ENCODE measurements at places on chromosomes 13 and 19.

DNA sequence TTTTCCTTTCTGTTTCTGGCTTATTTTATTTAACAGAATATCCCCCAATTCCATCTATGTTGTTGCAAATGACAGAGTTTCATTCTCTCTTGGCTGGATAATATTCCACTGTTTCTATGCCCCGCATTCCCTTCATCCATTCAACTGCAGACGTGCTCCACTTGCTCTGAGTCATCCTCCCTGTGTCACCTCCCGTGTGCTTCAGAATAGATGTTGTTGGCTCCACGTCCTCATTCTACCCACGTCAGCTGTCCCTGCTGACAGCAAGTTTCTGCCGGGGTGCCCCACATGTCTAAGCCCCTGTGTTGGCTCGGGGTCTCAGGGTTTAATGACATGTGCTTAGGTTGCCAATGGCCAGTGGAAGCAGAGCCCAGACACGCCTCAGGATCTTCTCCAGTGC is 1041.0 kb downstream of the UQCRFS1 start:
- DNase-seq, result no peak

DNA sequence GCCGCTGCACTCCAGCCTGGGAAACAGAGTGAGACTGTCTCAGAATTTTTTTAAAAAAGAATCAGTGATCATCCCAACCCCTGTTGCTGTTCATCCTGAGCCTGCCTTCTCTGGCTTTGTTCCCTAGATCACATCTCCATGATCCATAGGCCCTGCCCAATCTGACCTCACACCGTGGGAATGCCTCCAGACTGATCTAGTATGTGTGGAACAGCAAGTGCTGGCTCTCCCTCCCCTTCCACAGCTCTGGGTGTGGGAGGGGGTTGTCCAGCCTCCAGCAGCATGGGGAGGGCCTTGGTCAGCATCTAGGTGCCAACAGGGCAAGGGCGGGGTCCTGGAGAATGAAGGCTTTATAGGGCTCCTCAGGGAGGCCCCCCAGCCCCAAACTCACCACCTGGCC is at the start of gene KLK2:
TSS of gene KLK2 (plus strand) at position 384 of the 400 bp plus-strand sequence. CDS start 35 bp downstream, outside the sequence.
- DNase-seq, result no peak

- no peak for DNase-seq
Measured at GRCh38 chr13:24693862-24694471, 13.8 kb downstream of the ATP12A start.

DNA sequence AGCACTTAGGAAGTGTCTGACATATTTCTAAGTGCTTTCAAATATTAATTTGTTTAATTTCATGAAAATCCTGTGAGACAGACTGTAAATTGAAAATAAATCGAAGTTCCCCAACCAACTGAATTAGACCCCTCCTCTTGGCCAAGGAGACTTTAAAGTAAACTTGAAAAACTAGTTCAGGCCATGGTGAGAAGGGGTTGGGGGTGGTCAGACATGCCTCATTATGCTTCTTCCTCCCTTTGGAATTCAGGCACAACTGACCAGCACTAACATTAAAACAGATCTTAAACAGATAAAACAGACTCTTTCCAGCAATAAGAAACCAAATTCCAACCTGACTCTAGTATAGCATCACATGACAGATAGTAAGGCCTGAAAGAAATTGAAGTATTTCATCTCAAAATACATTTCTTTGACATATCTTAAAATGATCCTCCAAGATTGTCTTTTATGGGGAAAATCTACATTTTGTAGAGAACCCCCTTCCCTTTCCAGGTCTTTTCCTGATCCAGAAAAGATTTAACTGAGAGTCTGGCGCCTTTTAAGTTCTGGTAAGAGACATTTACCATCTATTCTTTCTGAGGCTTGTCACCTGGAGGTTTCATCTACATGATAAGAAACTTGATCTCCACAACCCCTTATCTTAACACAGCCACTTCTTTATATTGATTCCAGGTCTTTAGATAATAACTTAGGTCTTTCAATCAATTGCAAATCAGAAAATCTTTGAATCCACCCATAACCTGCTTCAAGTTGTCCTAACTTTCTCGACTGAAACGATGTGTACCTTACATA is 336.5 kb downstream of the PCDH20 start:
- DNase-seq, result no peak

GRCh38 chr13:110560601-110561343 is 750 bp downstream of the RAB20 start:
- DNase-seq, result no peak

DNA sequence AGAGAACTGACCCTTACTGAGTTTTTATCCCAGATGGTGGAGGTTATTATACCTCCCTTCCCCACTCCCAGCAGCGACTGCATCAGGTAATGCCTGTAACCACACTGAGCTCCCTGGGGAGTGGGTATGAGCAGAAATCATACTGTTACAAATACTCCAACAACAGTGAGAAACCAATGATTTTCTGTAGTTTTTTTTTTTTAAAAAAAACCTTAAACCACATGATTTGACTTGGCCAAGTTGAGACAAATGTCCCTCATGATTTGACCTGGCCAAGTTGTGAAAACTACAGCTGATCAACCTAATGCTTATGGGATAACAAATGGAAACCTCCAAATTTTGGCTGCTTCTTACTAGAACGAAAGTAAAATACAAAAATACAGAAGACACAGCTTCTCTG is 33.1 kb upstream of the SERP2 start:
- DNase-seq, result peak; percentile 19

- no peak for DNase-seq
Measured at GRCh38 chr13:53411463-53411862, 382.9 kb downstream of the OLFM4 start.

DNA sequence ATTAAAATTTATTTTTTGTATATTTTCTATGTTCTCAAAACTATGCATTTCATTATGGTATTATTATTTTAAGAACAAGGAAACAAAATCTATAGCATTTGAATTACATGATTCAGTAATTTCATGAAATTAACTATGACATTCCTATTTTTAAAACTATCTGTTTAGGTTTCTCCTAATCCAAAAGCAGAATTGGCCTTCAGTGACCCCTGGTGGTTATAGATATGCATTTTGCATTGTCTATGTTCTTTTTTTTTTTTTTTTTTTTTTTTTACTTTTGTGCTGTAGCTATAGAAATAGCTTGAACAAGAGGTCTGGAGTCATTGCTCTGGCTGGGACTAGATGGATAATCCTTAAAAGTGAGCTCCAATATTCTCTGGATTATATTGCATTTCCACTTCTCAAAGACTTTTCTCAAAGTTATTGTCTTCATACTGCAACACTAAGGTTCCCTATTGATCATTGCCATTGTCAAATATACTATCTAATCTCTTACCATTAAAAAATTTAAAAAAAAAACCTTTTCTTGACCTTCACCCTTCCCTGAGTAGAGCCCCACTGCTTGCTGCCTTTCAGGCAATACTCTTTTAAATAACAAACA is 15.9 kb upstream of the DNAJC3 start:
- no peak for DNase-seq

DNA sequence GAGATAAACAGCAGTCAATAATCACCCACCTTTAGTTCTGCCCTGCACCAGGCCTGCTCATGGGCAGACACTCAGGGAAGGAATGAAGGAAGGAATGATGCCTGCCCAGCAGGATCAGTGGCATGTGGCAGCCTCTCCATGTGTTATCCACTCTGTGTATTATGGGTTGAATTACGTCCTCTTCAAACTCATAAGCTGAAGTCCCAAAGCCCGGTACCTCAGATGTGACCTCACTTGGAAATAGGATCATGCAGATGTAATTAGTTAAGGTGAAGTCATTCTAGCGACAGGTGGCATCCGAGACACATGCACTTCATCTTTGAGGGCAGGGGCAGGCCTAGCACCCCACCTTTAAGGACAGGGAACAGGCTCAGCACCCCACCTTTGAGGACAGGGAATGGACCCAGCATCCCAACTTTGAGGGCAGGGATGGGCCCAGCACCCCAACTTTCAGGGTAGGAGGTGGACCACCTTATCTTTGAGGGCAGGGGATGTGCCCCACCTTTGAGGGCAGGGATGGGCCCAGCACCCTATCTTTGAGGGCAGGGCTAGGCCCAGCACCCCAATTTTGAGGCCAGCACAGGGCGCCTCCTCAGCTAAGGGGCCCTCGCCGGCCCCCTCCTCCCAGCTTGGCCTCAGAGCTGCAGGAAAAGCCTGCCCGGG is 127.6 kb downstream of the URI1 start:
- no peak for DNase-seq

DNA sequence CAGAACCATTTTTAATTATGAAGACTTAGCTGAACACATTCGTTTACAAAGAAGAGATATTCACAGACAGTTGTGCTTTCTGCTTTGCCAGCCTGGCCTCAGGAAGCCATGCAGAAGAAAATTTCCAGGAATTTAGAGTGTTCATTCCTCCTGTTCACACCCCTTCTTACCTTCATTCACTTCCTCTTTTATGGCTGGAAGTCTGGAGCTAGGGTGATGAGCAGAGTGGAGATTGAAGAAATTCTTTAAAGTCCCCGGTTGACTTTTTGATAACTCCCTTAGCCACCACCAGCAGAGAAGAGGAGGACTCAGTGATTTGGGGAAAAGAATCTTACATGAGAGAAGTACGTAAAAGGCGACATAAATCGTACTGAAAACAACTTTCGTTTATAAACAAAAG is 263.6 kb upstream of the TSHZ3 start:
- no peak for DNase-seq

DNA sequence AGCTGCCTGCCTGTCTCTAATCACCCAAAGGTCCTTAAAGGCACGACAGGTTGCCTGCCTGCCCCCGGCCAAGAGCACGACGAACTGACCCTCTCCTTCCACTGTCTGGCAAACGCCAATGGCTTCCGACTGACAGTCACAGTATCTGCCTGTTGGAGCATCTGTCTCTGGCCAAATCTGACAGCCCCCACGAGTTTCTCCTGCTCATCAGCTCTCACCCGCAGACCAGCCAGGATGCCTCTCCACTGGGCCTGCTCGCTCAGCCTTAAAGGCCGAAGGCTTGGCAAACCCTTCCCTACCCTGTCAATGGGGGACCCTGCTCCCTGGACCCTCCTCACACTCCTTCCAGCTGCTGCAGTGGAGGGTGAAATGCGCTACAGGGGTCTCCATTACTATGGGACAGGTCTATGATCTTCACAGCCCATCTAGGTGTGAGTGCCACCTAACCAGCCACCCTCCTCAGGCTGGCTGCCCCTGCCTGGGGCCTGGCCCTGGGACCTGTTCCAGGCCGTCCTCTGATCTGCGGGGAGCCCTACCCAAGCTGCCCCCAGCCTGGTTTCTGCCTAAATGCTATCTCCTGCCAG is 932 bp downstream of the FAM83E start:
- DNase-seq, result no peak

GRCh38 chr19:17755977-17756670 is 4.8 kb downstream of the FCHO1 start:
- no peak for DNase-seq

GRCh38 chr19:55418185-55418584 is 10.6 kb upstream of the UBE2S start:
- DNase-seq, result no peak

DNA sequence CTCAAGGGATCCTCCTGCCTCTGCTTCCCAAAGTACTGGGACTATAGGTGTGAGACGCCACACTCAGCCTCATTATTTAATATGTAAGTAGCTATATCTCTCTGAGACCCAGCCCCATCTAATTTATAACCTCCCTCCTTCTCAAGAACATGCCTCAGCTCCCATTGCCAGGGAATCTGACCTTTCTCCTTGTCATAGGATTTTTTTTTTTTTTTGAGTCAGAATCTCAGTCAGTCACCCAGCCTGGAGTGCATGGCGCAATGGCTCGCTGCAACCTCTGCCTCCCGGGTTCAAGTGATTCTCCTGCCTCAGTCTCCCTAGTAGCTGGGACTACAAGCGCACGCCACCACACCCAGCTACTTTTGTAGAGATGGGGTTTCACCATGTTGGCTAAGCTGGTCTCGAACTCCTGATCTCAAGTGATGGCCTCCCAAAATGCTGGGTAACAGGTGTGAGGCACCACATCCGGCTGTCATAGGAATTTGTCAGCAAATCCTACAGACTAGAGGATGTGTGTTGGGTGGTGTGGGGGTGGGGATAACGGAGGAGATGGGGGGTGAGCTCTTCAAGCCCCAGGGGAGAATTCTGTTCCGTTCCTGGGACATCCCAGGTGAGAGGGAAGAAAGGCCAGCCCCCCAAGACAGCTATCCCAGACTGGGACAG is 5.1 kb upstream of the EPS8L1 start:
- no peak for DNase-seq

- no peak for DNase-seq
Measured at GRCh38 chr13:108621462-108621861, 7.9 kb upstream of the MYO16 start.

- DNase-seq, result no peak
Measured at GRCh38 chr13:35349052-35349451, 127.4 kb downstream of the MAB21L1 start.

GRCh38 chr19:55986487-55986886 is at the start of gene NLRP5:
TSS of gene NLRP5 (plus strand) at chr19:55986775.
- DNase-seq, result no peak

- no peak for DNase-seq
Measured at GRCh38 chr13:41614671-41615527, 157.5 kb downstream of the RGCC start.
